ENCODE measurements at places on chromosomes 6 and 20. TPM values are rescaled to one million over a fixed set of nuclear protein-coding genes. Genes with fewer than 3 reads are reported as not detected.

HLA-DRB5 gene
- 93.6 TPM for total RNA-seq

HAO1 gene
- total RNA-seq, result not detected

ABHD16A gene
- total RNA-seq, result 24.2 TPM

LY6G6C gene
- not detected for total RNA-seq

IDH3B gene
- total RNA-seq, result 225 TPM

EIF2S2 gene
- 36.7 TPM for total RNA-seq

SRC gene
- 5.1 TPM for total RNA-seq

Data from heart left ventricle (tissue), 16 donors.